ENCODE measurements at places on chromosomes 2 and 18. TPM values are rescaled to one million over a fixed set of nuclear protein-coding genes. Genes with fewer than 3 reads are reported as not detected.

GRCh38 chr2:207115715-207116364 is 49.9 kb downstream of the KLF7 start:
- DNase-seq, result no peak

The ERICH2 gene
- not detected for total RNA-seq

The COLEC11 gene
- total RNA-seq, result 22.5 TPM

DNA sequence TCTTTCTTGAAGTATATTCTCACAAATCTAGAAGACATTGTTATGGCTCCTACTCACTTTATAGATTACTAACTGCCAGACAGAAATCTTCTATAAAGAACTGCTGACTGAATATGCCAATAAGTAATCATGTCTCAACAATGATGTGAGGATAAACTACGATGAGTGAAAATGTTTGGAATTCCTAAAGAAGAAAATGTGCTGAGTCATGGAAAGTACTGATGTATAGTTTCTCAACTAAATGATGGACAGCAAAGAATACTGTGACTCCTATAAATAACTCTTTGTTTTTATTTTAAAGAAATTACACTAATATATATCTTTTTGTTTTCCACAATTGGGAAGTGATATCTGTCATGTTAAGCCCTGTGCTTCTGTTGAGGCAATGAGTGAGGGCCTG is 232.9 kb downstream of the LNPK start:
- DNase-seq, result no peak

The TUBA4B gene
- total RNA-seq, result not detected

The CCDC150 gene
- 0.56 TPM for total RNA-seq

The CENPA gene
- not detected for total RNA-seq

The MORN2 gene
- 15.5 TPM for total RNA-seq

The DNAJC5G gene
- total RNA-seq, result 0.68 TPM

GRCh38 chr2:10559634-10560224 is 111.6 kb upstream of the ODC1 start:
- no peak for DNase-seq

The GULP1 gene
- 64.0 TPM for total RNA-seq

- no peak for DNase-seq
Observed at GRCh38 chr2:207513551-207514257, 16.1 kb upstream of the CREB1 start.

GRCh38 chr2:140891614-140892212 is 1239.1 kb downstream of the LRP1B start:
- DNase-seq, result no peak

The FOXD4L1 gene
- 0.21 TPM for total RNA-seq

GRCh38 chr2:10550206-10551001 is 102.3 kb upstream of the ODC1 start:
- no peak for DNase-seq

- no peak for DNase-seq
Observed at GRCh38 chr2:236935083-236935482, 150.6 kb upstream of the COPS8 start.

DNA sequence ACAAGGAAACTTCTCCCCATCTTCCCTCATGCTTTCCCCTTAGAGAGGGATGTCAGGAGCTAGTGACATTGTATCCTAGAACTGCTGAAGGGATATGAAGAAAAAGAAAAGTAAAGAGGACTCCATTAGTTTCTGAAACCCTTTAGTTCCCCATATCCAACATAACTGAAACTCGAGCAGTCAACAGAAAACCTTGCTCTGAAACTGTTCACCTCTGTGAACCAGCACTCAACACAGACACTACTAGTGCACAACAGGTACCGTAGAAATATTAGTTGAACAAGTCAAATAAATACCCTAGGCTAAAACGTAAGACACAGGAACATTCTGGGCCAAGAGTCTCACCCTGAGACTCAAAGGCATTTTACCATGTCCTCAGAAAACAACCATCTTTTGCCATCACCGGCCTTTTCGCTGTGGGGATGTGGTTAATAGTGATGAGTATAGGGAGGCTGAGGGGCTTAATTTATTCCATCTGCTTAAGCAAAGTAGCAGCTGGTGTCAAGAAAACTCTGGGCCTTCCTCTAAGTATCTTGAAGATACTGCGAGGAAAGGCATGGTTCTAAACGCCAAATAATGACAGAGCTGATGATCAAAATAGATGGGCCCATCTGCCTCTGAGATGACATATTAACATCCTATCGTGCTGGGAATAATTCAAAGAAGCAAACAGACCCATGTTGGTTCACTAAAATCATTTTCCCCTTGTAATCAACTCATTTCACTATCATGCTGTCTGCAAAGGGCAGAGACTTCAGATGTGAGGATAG is 156.8 kb downstream of the STK39 start:
- DNase-seq, result no peak

The BOK gene
- total RNA-seq, result 10.7 TPM

The CPLX4 gene
- total RNA-seq, result not detected

GRCh38 chr2:22355816-22356433 is 1029.1 kb upstream of the KLHL29 start:
- DNase-seq, result no peak

The CCDC148 gene
- not detected for total RNA-seq

The UGT1A8 gene
- total RNA-seq, result not detected

DNA sequence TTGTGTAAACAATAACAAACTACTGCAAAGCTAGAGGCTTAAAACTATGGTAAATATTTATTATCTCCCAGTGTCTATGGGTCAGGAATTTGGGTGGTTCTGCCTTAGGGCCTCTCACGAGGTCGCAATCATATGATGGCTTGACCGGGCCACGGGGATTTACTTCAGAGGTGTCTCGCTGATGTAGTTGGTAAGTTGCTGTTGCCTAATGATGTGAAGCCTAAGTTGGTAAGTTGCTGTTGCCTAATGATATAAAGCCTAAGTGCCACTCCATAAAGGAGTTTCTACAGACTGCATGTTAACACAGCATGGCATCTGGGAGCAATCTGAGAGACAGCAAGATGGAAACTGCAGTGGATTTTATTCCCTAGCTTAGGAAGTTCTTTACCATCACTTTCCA is 35.8 kb downstream of the FMNL2 start:
- no peak for DNase-seq

DNA sequence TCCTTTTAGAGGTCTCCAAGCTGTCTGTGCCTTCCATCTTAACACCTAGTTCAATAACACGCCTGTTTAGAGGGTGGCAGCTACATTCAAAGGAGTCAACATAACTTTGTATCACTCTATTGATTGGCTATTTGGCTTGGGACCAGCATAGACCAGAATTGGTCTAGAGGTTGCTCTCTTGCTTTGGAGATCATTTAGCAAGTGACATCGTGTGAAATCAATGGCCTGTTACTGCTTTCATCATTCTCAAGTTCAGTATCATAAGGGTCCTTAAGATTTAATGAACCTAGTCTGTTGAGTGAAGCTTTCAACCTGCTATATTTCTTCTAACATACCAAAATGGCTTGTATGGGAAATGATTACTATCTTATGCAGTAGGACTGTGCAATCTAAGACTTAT is 768.2 kb downstream of the NRXN1 start:
- no peak for DNase-seq

GRCh38 chr2:23673830-23674679 is 252.9 kb downstream of the ATAD2B start:
- DNase-seq, result no peak

DNA sequence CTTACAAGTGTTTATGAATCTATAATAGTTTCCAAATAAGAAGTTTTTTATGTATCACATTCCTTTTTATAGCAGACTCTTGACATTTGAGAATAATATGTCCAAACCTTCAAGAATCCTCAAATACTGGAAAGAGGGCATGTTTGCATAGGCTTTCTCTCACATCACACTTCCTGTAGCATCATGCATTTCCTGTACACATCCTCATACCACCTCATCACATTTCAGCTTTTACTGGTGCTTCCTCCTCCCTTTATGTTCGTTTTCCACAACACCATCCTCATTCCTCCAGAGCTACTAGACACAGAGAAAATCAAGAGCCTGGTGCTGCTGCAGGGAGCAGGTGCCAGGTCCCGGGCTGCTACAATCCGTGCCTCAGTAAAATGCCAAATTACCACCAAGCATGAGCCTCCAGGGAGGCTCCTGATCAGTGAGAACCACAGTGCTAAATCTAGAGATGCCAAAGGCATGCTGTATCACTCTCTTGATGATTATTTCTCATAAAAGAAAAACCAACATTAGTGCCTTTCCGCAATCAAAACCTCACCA is 137.7 kb upstream of the CYP1B1 start:
- DNase-seq, result no peak

DNA sequence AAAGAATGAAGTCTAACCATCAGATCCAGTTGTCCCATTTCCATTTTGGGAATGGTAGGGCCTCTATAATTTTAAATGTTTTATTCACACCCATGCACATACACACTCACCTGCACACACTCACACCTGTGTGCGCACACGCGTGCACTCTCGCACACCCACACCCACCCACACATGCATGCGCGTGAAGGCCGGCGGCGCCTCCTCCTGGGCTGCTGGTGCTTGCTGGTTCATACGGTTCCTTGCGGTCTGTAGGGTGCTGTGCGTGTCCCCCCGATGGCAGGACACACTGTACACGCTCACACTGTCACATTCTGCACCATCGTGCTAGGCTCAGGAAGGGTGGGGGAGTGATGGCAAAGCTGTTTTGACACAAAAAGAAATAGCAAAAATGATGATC is 63.2 kb downstream of the TSHZ1 start:
- DNase-seq, result no peak

The IL36RN gene
- not detected for total RNA-seq

GRCh38 chr2:96305979-96306308 is 598 bp upstream of the SNRNP200 start:
- no peak for DNase-seq

GRCh38 chr2:7377916-7378569 is 460.8 kb downstream of the RNF144A start:
- DNase-seq, result no peak

- no peak for DNase-seq
Observed at GRCh38 chr2:15115776-15116175, 445.4 kb downstream of the NBAS start.

GRCh38 chr2:240635998-240636547 is 10.8 kb downstream of the GPR35 start:
- DNase-seq, result no peak

GRCh38 chr2:160426604-160427003 is 67.0 kb downstream of the RBMS1 start:
- DNase-seq, result no peak

- DNase-seq, result no peak
Observed at GRCh38 chr2:96449174-96449573, 56.0 kb downstream of the NEURL3 start.

DNA sequence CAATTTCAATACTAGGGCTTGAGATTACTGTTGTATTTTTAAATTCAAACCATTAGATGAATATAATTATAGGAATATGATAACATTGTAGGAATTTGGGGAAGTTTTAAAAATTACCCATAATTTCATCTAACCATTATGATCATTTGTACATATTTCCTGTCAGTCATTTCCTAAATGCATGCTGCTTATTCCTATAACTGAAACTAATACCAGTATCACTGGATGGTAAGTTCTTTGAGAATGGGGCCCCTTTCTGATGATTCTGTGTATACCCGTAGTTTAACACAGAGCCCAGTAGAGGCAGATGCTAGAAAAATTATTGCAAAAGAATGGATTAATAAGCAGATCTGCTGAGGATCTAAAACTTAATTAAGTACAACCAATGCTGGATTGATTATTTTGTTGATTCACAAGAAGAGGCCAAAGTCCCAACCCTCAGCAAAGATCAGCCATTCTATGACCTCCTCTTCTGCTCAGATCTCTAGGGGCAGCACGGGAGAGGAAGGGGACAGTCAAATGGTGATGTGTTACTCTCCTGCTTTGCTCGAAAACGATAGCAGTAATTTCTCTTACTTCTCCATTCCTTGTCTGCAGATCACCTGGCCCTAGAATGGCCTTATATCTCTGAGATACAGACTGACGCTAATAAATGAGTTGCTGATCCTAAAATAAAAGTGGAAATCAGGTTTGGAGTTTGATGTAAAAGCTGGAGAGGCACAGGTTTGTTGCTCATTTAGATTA is 69.5 kb upstream of the PELI1 start:
- no peak for DNase-seq

DNA sequence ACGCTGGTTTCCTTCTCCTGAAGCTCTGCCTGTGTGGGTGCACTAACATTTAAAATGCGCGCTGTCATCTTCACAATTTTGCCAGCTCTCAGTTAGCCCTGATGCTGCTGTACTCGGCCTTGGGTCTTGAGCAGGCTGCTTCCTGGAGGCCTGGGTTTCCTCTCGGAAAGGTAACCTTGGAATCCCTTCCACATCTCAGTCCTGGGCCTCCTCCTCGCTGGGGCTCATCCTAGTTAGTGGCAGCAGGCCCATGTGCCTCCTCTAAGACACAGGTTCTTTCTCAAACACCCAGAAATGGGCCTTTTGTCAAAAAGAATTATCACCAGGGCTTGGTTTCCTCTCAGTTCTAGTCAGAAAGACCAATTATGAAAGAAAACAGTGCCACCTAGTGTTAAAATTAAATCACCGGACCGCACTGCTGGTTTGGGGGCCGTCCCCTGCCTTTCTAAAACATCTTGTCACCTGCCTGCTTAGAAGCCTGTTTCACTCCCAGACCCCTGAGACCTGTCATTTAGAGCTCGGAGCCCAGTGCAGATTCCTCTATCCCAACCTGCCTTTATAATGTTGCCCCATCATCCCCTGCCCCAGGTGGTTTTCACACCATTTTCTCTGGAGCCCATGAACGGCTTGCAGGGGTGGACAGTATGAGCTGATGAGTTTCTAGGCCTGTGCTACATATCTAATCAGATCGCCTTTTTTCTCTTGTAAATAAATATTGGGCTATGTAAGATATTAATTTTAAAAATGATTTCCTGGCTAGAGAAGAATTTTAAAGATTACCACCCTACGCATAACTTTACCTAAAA is 42.4 kb downstream of the HK2 start:
- no peak for DNase-seq

GRCh38 chr2:127404466-127405254 is 13.6 kb upstream of the PROC start:
- DNase-seq, result no peak

Data from thoracic aorta (tissue), 2 donors.